Thymus (tissue), 14 donors: ENCODE measurements at places on chromosomes 2 and 18. TPM values are rescaled to one million over a fixed set of nuclear protein-coding genes. Genes with fewer than 3 reads are reported as not detected.

Gene CCT4
- 179 TPM for total RNA-seq

DNA sequence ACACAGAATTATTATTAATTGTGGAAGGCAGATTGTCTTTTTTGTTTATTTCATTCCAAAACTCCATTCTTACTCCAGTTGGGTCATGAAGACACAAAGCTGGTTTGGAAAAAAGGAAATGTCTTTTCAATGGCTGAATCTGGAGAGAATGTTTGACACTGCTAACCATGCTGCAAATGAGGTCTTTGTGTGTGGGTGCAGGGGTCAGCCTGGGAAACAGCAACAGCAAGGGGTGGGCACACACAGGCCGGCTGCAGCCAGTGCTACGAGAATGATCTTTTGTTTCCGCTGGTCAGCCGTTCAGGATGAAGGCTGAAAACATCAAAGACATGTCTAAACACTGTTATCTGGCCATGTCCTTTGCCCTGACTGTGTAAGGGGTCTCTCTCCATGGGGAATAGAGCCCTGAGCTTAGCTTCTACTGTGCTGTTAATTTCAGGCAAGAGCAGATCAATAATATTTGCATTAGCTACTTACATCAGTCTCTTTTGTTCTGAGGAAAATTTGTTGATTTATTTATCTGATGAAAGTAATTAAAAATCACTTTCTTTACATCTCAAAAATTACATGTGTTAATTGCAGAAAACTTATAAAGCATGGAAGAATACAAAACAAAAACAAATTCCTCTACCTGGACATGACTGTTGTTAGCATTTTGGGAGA lies 33.3 kb upstream of the E2F6 start:
- DNase-seq = no peak

DNA sequence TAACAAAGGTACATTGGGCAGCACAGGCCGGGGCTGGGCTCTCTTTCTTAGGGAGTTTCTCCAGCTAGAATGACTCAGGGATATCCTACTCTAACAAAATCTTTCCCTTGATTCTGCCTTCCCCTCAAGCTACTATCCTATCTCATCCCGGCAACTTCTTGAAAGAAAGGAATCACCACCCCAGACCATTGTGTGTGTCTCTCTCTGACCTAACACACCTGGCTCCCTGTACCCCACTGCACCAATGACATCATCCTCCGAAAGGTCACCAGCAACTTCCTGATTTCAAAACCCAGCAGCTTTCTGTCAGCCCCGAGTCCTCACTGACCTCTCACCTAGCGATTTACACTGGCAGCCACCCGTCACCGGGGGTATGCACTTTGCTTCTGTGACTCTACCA lies 72.1 kb upstream of the MAP4K4 start:
- no peak for DNase-seq

DNA sequence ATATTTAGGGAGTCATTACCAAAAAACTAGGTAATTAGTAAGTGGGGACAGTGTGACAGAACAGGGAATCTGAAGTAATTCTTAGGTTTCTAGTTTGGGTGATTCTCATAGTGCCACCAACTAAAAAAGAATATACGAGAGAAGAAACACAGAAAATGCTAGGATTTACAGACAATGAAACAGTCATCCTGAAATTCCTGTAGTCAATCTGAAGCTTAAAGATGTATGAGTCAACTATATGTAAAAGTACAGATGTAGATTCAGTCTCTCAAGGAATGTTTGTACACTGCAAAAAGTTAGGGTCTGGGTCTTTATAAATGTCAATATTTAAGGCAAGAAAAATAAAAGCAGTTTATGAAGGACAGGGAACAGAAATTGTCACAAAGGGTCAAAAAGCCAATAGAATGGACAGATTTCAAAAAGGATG lies 107.0 kb downstream of the STRN start:
- DNase-seq = no peak
